NCI-H2081 (cell line): ENCODE measurements at places on chromosomes 4 and X.
A peak's percentile ranks its signal among the peaks of the same experiment; 100 is the strongest.

DNA sequence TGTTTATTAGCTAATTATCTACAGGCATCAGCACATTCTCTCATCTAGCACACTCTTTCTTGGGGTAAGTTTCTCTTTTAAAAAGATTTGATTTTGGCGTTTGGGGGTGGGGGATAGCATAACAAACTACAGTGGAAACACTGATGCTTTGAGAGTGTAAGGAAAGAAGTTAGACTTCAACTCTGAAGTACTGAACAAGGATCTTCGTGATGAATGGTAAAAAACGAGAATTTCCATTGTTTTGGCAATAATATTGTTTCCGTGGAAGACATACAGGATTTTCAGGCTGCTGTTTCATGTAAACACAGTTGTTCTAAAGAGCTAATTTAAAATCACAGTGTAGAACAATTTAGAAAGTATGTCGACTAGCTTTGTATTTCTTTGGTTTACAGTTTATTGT, 451 bp downstream of the LPAR4 start:
- DNase-seq: no peak

DNA sequence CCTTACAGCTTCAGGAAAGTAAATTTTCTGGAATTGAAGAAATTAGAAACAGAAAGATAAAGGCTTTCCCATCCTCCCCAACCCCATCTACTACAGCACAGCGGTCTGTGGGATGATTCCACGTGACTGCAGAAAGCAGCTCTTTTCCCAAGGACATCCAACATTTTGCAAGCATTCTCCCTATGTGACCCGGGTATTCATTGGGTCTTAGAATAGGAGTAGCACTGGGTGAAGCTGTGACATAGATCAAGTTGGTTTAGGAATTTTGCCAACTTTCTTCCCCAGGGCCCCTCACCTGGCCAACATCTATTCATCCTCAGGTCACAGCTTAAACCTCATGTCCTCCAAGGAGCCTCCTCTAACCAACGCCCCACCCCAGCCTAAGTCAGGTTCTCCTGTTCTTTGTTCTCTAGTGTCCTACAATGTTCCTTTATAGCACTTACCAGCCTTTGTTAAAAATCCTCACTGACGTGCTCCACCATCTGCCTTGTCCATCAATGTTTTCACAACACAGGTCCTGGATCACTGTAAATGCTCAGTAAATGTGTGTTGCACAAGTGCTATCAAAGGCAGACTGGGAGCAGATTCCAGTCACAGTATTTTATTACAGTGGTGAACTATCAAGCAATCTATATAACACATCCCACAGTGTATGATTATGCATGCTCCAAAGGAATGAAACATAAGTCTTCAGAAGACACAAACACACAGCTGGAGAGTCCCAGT, 80.9 kb upstream of the MTM1 start:
- no peak for DNase-seq

DNA sequence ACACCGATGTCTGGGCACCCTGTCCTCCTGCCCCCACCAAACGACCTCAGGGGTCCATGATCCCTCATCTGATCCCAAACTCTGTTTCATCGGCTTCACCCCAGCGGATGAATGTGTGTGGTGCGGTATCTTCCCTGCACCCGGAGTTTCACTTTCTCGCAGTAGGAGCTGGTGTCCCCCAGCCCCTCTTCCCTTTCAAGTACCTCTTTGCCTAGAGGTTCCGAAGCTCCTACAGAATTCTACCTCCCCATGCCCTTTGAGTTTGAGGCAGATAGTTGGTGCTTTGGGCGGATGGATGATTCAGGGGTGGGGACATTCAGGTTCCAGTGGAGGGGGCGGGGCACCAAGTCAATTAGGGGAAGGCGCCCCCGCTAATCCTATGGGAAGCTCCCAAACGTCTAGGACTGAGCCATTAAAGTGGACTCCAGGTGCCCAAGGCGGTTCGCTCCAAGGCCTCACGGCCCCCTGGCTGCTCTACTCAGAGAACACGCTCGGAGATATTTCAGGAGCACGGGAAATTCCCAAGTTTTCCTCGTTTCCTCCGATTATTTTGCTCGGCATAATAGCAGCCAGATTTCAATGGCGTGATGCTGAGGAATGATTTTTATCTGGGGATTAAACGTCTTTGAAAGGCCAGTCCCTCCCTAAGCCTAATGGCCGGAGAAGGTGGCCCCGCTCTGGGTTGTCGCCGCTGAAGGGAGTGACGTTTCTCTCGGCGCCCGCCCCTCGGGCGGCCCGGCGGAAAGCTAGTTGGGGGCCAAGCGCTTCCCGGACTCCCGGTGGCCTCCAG, 1.3 kb downstream of the MSX1 start:
- DNase-seq: no peak

DNA sequence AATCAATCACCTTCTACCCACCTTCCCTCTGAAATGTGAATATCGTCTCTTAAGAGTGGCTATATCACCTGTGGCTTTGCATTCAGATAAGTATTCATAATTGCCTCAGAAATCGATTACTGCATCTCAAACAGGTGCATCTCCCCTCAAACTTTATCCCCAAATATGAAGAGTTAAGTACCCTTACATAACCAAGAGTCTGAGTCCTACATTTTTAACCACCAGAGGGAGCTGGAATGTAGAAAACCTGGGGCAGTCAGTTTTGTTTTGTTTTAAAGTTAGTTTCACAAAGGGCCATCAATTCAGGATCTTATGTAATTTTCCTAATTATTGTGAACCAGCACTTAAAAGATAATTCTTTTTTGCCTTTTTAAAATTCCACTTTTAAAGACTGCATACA, 5.7 kb downstream of the TCEANC start:
- peak; percentile 42 for DNase-seq

DNA sequence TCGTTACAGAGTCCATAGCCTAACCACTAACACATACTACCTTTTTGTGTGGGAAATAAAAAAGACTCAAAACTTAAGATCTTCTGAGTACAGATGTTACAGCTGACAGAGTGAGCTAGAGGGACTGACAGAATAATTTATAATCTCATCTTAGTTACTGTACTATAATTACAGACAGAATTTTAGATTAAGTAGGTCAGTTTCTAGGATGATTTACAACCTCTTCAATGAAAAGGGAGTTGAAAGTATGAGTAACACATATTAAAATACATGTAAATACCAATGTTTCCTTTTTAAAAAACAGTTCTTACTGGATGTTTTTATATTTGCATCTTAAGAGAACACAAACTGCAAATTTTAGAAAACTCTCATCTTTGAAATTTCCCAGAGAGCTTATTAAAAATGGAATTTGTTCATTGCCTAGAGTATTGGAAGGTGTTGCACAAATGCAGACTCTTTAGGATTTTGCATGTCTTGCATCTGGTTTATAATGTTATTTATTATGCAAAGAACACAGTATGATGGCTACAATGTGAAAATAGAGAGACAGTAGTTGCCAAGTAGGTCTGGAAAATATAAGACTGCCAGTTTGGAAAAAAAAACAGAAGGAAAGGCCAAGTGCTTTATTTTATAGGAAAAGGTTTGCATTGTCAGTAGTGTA, 24.2 kb upstream of the CCNG2 start:
- DNase-seq: no peak

- DNase-seq: no peak
Measured at GRCh38 chrX:148371291-148371690, 129.1 kb upstream of the AFF2 start.

DNA sequence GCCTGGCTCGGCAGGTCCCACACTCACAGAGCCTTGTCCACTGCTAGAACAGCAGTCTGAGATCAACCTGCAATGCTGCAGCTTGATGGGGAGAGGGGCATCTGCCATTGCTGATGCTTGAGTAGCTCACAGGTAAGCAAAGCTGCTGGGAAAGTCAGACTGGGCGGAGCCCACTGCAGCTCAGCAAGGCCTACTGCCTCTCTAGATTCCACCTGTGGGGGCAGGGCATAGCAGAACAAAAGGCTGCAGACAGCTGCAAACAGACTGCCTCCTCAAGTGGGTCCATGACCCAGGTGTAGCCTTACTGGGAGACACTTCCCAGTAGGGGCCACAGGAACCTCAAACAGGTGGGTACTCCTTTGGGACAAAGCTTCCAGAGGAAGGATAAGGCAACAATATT, 110.6 kb upstream of the ADAMTS3 start:
- no peak for DNase-seq

DNA sequence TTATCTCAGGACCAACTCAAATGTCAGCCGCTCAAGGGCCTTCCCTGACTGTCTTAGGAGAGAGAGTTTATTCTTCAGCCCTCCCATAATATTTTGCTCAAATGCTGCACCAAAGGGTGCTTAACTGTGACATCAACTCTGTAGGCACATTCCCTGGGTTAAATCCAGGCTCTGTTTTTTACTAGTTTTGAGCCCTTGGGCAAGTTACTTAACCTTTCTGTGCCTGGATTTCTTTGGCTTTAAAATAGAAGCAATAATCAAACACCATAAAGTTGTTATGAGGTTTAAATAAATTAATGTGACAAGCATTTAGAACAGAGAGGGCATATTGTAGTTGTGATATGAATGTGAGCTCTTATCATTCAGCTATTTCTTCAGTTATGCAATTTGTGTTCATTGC, 54.2 kb upstream of the LIMCH1 start:
- no peak for DNase-seq

GRCh38 chr4:141761926-141762325, 125.5 kb downstream of the IL15 start:
- no peak for DNase-seq

- DNase-seq: no peak
Measured at GRCh38 chr4:30553151-30553550, 167.0 kb upstream of the PCDH7 start.

DNA sequence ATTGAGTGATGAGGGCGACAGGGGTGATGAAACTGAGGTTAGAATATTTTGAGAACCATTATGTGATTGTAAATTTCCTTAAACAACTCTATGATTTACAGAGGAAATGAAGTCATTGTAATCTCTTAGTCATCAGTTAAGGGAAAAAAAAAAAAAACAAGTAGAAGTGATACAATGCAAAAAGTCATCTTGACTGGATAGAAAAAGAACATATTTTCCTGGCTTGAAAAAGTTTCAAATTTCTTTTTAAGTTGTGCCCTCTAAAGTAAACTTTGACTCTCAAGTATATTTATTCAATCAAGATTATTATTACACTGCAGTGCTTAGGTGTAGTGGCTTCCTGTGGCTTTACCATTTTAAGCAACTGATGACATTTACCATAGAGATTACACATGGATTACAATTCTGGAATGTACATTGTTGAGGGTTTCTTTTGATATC, 40.6 kb downstream of the GABRB1 start:
- DNase-seq: no peak

GRCh38 chr4:144371485-144371884, 231.0 kb upstream of the GYPA start:
- DNase-seq: no peak

GRCh38 chr4:40811956-40812355, 62.2 kb downstream of the NSUN7 start:
- DNase-seq: no peak

GRCh38 chr4:31156221-31156620, 436.1 kb downstream of the PCDH7 start:
- DNase-seq: peak; percentile 2

DNA sequence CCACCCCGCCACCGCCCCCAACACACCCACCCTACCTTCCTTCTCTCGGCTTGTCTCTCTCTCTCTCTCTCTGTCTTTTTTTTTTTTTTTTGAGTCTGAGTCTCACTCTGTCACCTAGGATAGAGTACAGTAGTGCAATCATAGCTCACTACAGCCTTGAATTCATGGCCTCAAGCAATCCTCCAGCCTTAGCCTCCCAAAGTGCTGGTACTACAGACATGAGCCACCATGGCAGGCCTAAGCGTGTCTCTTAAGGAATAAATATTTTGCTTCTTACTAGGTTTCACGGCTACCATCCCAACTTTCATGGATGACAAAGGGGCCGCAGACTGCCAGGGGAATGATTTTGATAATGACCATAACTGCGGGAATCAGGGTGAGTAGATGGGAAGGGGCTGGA, 55.8 kb downstream of the SSX7 start:
- DNase-seq: no peak

- no peak for DNase-seq
Measured at GRCh38 chr4:172708184-172708583, 460.4 kb upstream of the GALNT7 start.

DNA sequence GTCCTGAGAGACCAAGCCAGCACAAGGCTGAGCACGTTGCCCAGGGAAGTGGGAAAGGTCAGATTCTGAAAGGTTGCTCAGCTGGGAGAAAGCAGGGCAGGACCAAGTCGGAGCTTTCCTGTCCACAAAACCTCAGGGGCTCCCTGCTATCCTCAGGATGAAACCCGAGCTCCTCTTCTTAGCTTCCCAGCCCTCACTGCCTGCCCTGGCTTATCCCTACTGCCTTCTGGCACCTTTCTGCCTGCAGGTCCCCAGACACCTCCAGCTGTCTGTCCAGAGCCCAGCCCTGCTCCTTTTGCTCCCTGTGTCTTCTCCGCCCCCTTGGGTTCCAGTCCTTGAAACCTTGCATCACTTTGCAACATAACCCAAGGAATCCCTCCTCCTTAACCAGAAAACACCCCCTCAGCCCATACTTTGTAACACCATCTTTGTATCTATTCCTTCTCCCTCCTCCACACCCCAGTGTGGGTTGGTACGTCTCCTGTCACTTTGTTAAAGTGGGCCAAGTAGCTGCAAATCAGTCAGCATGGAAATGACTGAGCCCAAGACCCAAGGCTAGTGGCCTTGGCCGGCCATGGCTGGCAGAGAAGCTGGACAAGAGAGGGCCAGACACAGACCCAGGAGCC, 20.0 kb upstream of the PRRG3 start:
- no peak for DNase-seq

DNA sequence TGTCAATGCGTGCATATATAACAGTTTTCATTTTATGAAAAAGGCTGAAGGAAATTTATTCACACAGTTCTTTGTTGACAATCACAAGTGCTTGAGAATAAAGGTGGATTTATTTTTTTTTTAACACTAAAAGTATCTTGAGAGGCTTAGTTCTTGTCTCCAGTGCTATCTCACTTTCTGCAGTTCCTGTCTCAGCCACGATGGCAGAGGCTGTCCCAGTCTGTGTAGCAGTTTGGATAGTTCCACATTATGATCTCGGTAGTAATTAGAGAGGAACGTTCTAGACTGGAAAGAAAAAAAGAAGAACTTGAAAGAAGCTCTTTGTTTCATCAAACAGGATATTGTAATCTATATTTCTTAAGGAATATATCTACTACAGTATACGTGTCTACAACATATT, 229.0 kb downstream of the UGT8 start:
- no peak for DNase-seq

DNA sequence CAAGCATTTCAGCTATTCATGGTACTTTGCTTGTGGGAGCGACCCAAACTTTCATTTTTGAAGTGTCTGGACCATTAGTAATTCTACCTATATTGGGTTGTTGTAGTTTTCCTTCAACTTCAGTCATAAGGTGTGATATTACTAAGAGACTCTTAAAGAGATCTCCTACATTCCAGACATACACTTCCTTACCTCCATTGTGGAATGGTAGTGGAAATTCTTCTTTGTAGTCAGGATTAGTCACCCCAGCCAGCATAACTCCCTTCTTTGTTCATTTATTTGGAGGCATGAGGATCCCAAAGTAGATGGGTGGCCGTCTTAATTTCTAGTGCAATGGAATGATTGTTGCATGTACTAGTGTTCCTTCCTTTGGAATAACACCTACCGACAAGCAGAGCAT, 991.4 kb downstream of the ARAP2 start:
- DNase-seq: no peak

- no peak for DNase-seq
Measured at GRCh38 chrX:47585273-47585672, 3.0 kb downstream of the TIMP1 start.

GRCh38 chrX:83185010-83185409, 323.1 kb upstream of the POU3F4 start:
- DNase-seq: no peak

GRCh38 chr4:140342620-140343019, 30.8 kb upstream of the SCOC start:
- DNase-seq: no peak
